ENCODE measurements at places on chromosomes 3 and 15. TPM values are rescaled to one million over a fixed set of nuclear protein-coding genes. Genes with fewer than 3 reads are reported as not detected.

IL17RE gene
- 10.1 TPM for total RNA-seq

DAZL gene
- total RNA-seq = not detected

OR5K2 gene
- total RNA-seq = not detected

DNA sequence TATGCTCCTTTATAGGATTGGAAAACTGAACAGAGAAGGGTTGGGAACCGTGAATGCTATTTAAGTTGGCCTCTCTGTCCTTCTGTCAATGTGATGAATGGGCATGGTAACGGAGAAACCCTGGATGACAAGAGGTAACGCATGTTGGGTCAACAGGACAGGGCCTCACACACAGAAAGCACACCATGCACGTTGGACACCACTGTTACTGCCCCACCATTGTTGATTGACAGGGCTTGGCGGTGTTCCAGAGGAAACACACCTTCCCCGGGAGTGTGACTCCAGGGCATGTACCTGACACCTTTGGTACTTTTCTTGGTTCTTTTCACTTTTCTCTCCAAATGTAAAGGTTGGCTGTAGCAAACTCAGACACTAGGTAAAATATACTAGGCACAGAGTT lies 548.5 kb downstream of the OCA2 start:
- no peak for DNase-seq

- no peak for DNase-seq
These were observed 104.1 kb downstream of the TPRA1 start for GRCh38 chr3:127486321-127486944.

DNA sequence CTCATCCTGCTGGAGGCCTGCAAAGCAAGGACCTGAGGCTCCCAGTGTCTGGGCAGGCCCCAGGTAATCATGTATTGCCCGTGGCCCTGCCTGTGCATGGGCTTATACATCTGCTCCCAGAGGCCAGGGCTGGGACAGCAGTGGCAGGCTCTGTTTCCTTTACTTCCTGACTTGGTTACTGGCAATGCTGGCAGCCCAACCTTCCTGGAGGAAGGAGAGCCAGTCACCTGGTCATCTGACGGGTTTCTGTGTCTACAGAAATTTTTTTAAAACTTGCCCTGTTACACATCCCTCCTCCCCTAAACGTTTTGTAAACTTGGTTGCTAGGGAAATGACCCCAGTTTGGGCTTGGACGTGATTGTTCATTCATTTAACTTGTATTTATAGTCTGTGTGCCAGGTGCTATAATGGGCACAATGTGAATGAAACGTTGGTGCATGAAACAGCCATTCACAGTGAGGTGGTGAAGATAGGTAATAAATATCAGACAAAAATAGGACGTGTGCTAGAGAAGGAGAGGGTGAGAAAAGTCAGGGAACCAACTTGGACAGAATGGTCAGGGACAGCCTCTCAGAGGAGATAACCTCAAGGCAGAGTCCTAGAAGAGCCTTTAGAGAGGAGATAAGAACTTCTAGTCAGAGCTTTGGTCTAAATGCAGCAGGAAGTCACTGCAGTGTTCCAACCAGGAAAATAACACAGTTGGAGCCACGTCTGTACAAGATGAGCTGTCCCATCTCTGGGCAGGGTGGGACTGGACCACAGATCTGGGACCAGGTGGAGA lies 14.1 kb downstream of the TEX264 start:
- DNase-seq = peak; percentile 19

DNA sequence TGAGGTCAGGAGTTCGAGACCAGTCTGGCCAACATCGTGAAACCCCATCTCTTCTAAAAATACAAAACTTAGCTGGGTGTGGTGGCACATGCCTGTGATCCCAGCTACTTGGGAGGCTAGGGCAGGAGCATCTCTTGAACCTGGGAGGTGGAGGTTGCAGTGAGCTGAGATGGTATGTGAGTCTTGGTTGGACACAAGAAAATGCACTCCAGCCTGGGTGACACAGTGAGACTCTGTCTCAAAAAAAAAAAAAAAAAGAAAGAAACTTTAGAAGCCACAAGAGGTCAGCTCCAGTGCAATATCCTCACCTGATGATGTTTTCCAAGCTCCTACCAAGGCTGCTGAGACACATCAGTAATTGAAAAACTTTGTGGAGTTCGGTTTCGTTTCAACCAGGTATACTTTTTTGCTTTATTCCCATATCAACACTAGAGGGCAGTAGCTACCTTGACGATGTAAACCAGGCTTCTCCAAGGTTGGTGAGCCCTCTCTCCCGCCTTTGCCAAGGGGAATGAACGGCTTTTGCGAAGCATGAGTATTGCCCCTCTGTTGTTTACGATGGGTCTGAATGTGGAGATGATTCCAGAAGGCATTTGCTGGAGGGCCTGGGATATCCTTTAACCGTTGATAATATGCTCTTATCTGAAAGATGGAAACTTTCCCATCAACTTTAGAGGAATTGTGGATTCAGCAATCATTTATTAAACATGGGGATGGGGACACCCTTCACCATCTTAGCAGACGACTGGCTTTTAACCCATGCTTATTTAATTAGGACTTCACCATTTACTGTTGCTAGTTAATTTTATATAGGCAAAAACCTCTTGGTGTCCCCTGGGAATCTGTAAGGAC lies 202.8 kb downstream of the SV2B start:
- peak; percentile 8 for DNase-seq

GRCh38 chr15:95162531-95162930 lies 931.2 kb downstream of the MCTP2 start:
- no peak for DNase-seq

DNA sequence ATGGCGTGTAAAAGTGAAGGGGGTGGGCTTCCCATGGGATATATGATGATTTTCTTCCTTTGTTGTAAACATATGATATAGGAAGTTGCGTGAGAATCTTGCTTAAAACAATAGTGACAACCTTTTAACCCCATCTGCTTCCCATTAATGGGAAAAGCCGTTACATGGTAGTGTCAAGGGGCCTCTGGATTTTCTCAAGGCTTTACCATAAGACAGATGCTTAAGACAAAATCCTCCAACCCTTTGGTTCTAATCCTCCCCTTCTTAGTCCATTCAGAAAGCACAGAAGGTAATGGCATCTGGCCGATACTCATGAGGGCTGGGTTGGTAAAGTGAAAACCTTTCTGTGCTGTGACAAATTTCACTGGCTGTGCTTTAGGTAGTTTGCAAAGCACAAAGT lies 25.0 kb downstream of the DPH3 start:
- DNase-seq = no peak

- DNase-seq = no peak
These were observed 102.2 kb downstream of the ABHD5 start for GRCh38 chr3:43792904-43793303.

- DNase-seq = no peak
These were observed 72.3 kb upstream of the PDZRN3 start for GRCh38 chr3:73697020-73697419.

DNA sequence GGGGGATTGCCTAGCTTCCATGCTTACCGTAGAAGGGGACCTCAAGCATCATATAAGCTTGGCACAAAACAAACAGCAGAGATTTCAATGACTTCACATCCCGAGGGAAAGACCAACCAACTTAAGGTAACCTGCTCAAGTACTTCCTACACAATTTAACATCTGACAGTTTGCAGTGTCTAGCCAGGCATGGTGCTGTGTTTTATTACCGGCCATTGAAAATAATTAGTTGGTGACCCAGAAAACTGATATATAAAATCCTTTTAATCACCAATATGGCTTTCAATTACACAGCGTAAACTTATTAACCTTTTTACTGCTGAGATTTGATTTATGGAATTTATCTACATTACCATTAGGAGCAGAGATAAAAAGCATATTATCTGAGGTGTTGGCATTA lies 268.3 kb downstream of the ARRDC4 start:
- no peak for DNase-seq

DNA sequence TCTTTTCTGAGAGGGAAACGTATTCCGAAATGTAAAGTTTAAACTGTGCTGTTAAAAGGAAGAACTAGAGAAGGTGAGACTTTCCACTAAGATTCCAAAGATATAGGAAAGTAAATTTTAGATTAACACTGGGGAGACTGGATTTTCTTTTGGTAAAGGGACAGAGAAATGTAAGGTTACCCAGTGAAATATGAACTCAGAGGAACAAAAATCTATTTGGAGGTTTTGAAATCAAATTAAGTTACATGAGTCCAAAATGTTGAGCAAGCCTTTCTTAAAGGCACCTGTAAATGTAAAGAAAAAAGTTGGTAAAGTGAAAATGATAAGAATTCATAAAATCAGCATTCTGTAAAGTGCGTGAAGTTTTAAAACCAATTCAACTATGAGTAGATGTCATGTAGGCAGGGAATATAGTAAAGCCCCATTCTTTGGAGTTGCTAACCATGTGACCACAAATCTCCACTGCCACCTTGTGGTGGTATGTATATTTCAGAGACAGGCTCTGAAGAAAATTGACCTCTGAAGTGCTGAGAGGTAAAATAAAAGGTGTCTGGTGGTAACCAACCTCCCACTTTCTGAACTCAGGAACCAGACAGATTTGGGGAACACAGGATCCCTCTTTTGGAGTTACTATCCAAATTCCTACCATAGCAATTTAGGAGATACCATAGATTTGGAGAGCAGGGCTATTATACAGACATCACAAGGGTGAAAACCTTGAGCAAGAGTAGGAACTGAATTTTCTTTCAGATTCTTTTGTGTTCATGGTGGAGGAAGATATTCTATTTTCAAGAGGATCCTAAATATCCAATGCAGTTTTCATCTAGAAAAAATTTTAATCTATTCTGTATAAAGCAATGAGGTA lies 215.3 kb downstream of the ROBO2 start:
- DNase-seq = peak; percentile 27

DNA sequence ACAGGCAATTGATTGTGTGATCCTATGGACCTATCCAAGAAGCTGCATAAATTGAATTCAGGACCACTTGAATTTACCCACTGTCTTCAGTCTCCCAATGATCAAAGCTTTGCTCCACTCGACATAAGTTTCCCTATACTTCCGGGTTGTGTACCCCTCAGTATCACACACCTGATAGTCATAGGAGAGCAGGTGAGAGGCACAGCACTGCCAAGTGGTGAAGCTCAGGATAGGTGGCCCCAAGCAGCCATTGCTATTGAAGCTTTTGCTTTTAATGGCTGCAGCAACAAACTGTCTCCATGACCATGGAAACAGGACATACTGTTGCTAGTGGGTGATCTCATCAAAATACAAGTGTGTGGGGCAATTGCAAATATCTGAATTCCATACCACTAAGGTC lies 27.7 kb downstream of the GASK1A start:
- no peak for DNase-seq

DNA sequence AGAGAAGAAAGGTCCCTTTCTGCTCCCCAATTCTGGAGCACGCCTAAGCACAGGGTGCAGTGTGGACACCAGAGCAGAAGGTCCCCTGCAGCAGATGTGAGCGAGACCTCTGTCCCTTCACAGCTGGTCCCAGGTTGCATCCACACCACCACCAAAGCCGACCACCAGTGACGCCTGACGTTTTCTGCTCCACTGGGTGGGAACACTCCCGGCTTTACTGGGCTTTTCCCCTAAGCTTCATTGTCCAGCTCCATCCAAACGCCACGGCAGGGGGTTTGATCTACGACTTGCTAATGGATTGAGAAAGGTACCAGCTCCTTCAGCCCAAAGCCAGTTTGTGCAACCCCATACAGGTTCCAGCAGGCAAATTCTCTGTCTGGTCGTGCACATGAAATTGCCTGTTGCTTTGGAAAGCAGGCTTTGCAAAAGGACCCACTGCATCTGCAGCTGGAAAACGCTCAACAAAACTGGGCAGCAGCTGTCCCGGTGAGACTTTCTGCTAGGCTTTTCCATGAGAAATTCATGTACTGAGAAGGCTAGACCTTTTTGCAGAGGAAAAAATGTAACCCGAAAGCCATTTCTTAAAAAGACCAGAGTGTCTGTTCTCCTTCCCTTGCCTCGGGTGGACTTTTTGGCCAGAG lies 31.1 kb downstream of the ADAMTS17 start:
- DNase-seq = peak; percentile 25

GRCh38 chr15:25481208-25481859 lies 42.5 kb upstream of the UBE3A start:
- peak; percentile 14 for DNase-seq

- DNase-seq = no peak
These were observed 802 bp upstream of the CHRNB4 start for GRCh38 chr15:78641749-78642275.

GRCh38 chr3:133119176-133119575 lies 81.0 kb downstream of the TMEM108 start:
- no peak for DNase-seq

DNA sequence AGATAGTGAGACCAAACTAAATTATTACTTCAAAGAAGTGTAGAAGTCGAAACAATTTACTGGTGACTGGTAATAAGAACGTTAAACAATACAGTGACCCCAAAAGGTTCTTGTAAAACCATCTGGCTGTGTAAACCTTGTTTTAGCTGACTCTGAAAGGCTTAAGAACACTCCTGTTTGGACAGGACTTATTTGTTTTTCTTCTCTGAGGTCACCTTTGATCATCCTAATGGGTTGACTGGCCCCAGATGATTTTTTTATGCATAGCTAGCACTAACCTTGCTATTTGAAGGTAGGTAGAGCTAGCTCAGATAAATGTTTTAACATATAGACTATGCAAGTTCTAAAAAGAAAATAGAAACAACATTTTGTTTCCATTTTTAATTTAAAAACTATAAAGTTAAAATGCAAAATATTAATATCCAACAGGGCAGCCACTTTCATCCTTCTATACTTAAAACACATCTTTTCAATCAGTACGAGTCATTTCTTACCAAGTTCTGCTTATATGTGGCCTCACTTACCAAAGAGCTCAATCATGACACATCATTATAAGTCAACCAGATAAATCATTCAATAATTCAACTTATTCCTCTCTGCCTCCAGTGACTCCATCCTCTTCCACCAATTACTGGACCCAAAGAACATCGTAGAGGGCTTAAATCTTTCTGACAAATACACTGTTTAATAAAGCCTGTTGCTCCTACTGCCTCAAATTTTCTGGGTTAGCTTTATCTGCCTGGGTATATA lies 158.8 kb downstream of the SSR3 start:
- DNase-seq = no peak

- no peak for DNase-seq
These were observed 61.6 kb downstream of the SPSB4 start for GRCh38 chr3:141112686-141113297.

GRCh38 chr15:32908135-32908801 lies 190.5 kb downstream of the GREM1 start:
- no peak for DNase-seq

DNA sequence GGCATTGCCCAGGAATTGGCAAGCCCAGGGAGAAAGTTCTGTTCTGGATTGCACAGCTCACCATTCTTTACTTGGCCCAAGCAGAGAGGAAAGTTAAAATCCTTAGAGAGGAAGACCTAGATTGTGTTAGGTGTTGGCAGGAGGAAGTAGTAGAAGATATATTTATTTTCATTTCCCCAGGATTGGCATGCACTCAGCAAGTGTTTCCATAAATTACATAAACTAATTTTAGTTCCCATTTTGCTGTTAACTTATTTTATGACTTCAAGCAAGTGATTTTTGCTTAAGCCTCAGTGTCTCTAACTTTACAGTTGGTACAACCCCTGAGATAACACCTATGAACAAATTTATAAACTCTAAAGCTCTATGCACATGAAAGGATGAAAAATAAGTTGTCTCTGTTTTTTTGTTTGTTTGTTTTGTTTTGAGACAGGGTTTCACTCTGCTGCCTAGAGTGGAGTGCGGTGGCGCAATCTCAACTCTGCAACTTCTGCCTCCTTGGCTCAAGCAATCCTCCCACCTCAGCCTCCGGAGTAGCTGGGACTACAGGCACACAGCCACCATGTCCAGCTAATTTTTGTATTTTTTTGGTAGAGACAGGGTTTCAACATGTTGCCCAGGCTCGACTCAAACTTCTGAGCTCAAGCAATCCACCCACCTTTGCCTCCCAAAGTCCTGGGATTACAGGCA lies 31.2 kb upstream of the TOP2B start:
- DNase-seq = no peak
